NCI-H2171 (cell line): ENCODE measurements at places on chromosomes 6 and 20.

- DNase-seq, result no peak
Observed at GRCh38 chr6:32603888-32604287, 14.2 kb upstream of the HLA-DRB1 start.

- DNase-seq, result no peak
Observed at GRCh38 chr6:112331306-112331705, 15.8 kb upstream of the RFPL4B start.

DNA sequence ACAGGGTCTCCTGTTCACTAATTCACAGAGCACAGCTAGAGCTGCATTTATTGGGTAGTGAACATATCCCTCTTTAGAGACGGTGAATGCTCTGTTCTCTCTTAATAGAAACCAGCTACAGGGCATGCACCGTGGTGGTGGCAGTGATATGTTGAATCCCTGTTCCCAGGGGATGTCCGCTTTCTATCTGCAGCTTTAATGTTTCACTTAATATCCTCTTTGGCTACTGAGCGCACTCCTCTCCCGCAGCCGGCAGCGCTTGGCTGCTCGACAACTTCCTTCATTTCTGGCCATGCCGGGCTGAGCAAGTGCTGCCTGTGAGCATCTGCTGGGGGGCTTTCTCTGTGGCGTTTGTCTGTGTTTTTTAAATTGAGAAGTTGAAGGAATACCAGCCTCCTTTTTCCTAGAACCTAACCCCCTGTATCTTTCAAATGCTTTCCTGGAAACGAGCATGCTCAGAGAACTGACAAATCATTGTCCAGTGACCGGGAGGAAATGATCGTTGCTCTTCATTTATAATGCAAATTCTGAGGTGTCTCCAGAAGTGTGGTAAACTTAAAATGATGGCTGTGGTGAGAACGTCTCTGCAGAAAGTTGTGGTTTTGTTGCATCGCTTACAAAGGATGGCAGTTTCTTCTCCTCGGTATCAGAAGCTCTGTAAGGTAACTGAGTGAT is 297.9 kb downstream of the UTRN start:
- no peak for DNase-seq

DNA sequence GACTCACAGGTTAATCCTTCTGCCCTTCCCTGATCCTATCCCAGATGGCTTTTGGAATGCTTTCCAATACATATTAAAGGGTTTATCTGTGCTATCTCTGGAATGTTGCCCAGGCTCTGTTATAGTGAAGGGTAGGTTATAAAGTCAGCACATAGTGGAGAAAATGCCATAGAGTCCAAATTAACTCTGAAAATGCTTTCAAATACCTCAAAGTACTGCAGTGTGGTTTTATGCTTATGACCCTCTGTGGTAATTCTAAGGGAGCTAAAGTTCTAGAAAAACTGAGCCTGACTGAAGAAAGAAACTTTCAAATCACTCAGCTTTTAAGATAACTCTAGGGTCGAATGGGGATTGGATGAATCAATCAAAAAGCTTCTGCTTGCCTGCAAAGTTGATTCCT is 159.8 kb downstream of the PLCB1 start:
- no peak for DNase-seq

- no peak for DNase-seq
Observed at GRCh38 chr6:108166664-108167448, 1.0 kb downstream of the NR2E1 start.

DNA sequence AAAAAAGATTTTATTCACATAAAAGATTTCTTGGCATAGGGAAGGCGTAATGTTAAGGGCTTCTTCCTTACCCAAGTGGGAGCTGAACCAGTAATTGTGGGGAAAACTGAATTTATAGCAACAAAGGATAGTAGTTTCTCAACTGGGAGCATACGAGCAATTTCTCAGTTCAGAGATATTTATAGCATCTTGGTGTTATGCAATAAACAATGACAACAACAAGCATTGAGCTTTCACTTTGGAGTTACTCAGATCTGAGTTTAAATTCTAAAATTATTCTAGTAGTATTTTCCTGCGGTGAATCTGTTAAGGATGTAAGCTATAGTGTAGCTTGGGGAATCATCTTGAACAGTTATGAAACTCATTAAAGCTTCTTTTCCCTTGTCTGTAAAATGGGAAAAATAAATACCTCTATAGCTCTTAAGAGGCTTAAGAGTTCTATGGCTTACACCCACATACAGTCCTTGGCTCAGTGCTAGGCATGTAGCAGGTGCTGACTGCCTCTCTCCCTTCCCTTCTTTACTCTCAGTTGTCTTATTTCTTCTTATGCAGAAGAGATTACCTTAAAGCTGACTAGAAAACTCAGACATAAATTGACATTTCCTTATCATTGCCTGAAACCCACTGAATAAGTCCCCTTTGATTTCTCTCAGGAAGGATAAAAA is 58.8 kb downstream of the SAMD5 start:
- DNase-seq, result no peak

- no peak for DNase-seq
Observed at GRCh38 chr6:118559659-118560058, 11.6 kb downstream of the PLN start.

DNA sequence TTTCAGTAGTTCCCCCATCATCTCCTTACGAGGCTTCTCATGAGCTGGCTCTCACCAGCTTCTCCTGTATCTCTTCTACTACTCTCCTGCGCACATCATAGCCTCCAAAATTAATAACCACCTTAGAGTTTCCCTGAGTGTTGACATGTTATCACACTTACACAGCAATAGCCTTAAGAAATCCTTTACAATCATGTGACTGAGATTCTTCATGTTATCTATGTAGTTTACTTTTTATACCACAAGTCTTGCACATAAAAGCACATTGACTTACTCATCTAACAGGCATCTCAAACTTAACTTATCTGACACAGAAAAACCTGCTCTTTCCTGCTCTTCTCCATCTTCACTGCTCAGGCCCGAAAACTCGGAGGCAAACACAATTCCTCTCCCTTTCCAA is 103.7 kb upstream of the TAB2 start:
- DNase-seq, result no peak

GRCh38 chr20:46257887-46258286 is 50.4 kb downstream of the CDH22 start:
- no peak for DNase-seq

DNA sequence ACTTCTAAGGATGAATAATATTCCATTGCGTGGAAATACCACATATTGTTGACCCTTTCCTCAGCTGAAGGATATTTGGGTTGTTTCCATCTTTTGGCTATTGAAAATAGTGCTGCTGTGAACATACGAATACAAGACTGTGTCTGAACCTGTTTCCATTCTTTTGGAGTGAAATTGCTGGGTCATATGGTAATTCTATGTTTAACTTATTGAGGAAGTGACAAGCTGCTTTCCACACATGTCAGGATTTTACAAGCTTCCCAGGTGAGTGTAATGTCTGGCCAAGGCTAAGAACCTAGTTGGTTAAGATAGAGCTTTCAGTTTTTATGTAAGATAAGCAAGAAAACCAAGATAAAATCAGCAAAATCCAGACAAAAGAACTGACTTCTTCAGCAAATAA is 48.8 kb downstream of the PPP1R3G start:
- DNase-seq, result no peak

DNA sequence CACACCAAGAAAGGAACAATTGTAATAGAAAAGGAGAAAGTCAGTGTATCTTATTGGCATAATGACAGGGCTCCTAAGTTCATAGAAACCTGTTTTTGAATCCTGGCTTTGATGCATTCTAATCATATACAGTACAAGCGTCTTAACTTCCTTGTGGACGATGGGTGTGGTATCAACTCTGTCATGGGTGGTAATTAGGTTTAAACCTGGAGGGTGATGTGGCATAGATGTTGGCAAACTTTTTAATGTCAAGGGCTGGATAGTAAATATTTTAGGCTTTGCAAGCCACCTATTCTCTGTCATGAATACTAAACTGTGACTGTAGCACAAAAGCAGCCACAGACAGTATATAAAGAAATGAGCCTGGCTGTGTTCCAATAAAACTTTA is 138.7 kb upstream of the EDN1 start:
- DNase-seq, result no peak

GRCh38 chr20:52346797-52347196 is 155.2 kb upstream of the ZFP64 start:
- DNase-seq, result no peak

DNA sequence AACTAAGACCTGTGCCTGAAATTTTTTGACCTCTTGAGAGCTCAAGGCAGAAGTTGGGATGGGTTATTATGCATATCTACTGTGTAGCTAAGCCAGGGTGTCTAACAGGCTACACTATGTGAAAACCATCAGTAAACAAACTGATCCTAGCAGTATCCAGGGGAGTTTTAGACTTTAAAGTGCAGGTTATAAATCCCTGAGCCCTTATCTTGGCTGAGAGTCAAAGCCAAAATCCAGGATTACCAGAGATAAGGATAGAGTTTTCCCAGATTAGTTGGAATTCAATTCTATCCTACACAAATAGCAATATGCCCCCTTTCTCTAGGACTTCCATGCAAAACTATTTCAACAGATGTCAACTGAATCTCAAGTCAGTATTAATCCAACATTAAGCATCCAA is 1229.7 kb downstream of the GRIK2 start:
- no peak for DNase-seq

GRCh38 chr6:31677955-31678354 is 2.9 kb downstream of the LY6G5C start:
- no peak for DNase-seq

DNA sequence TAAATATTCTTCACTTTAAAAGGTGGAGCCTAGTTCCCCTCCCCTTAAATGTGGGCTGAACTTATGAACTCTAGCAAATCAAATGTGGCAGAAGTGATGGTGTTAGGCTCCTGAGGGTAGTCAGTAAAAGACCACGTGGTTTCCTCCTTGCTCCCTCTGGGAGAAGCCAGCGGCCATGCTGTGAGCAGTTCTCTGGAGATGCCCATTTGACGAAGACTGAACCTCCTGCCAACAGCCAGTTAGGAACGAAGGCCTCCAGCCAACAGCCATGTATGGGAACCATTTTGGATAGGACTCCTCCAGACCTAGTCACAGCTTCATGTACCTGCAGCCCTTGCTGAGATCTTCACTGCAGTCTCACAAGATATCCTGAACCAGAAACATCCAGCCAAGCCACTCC is 7.6 kb upstream of the MOCS1 start:
- DNase-seq, result no peak

DNA sequence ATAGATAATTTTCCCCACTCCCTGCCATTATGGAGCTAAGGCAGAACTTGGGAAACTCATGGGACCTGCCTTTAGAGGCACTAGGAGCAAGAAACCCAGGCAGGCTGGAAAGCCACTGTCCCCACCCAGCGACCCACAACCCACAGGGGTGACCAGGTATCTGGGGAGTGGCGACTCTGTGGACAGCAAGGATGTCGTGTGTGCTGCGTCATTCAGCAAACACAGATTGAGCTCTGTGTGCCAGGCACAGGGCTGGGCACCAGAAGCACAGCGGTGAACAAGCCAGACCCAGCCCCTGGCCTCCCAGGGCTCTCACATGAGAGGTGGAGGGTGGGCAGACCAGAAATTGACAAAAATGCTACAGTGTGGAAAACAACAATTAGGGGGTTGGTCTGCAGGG is 27.7 kb downstream of the DLGAP4 start:
- DNase-seq, result no peak

GRCh38 chr20:1388741-1389483 is 3.9 kb downstream of the FKBP1A start:
- no peak for DNase-seq

- DNase-seq, result no peak
Observed at GRCh38 chr20:57476641-57477461, 48.1 kb downstream of the CTCFL start.

GRCh38 chr20:6122873-6123648 is at the start of gene FERMT1:
FERMT1 (minus strand) TSS chr20:6123030; CDS start chr20:6119554, 3,476 bp downstream.
- DNase-seq, result peak; percentile 65

DNA sequence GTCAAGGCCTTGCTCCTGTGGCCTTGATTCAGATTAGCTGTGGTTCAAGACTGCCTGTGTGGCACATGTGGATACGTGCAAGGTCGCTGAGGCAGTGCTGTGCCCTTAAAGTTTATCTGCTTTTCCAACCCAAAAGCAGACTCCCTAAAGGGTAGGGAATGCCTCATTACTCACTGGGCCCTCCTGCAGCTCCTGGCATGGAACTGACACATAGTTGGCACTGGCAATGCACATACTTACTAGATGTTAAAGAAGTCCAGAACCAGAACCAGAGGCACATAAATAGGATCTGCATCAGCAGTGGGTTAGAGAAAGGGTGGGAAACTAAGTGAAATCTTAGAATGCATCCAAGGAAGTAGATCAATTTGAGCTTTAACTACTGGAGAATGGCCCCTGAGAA is 90.6 kb upstream of the MLN start:
- DNase-seq, result no peak

DNA sequence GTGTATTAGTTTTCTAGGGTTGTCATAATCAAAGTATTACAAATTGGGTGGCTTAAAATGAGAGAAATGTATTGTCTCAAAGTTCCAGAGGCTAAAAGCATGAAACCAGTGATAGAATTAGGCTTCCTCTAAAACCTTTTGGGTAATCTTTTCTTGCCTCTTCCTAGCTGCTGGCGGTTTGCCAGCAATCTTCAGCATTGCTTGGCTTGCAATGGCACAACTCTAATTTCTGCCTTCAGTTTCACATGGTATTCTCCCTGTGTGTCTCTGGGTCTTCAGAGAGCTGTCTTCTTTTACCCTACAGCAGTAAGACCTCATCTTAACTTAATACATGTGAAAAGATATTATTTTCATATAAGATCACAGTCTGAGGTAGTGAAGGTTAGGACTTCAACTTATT is 479.1 kb upstream of the GJE1 start:
- DNase-seq, result peak; percentile 26

DNA sequence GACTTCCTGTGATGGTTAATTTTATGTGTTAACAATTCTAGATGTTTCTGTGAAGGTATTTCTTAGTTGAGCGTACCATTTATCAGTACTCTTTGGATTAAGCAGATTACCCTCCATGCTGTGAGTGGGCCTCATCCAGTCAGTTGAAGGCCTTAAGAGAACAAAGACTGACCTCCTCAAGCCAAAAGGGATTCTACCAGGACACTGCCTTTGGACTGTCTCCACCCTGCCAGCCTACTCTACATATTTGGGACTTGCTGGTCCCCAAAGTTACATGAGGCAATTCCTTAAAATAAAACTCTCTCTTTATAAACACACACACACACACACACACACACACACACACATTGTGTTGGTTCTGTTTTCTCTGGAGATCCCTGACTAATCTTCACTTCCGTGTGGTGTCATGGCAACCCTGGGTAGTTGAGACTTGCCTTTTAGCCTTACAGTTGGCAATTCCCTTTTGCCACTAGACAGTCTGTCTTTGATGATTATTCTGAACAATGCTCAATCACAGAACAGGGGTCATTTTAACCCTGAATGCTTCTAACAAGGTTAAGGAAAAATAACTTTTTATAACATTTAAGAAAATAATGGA is 32.2 kb downstream of the MRAP2 start:
- DNase-seq, result peak; percentile 29
